ENCODE measurements at places on chromosomes 5 and 9. TPM values are rescaled to one million over a fixed set of nuclear protein-coding genes. Genes with fewer than 3 reads are reported as not detected.

Gene RLN2
- 0.34 TPM for total RNA-seq

Gene SKP2
- total RNA-seq, result 20.1 TPM

Gene ENHO
- total RNA-seq, result not detected

Gene ANKRD31
- total RNA-seq, result 0.34 TPM

Gene ENTREP1
- 0.68 TPM for total RNA-seq

Gene OLFML2A
- total RNA-seq, result 128 TPM
